Forelimb muscle (tissue), 1 donor: ENCODE measurements at places on chromosomes 7 and 10. TPM values are rescaled to one million over a fixed set of nuclear protein-coding genes. Genes with fewer than 3 reads are reported as not detected.

Gene HOXA3
- 14.3 TPM for polyA plus RNA-seq

Gene NPFFR1
- 0.05 TPM for polyA plus RNA-seq

Gene ADRA2A
- 4.4 TPM for polyA plus RNA-seq

Gene UNC5B
- polyA plus RNA-seq: 11.1 TPM

Gene LIPF
- polyA plus RNA-seq: not detected

Gene DUSP5
- polyA plus RNA-seq: 2.5 TPM

Gene ASB10
- polyA plus RNA-seq: 6.2 TPM

Gene ITGA8
- polyA plus RNA-seq: 7.3 TPM

Gene MTG1
- polyA plus RNA-seq: 43.2 TPM

Gene PSD
- polyA plus RNA-seq: 5.3 TPM

Gene NUTM2B
- 1.2 TPM for polyA plus RNA-seq

Gene ZNF25
- 14.0 TPM for polyA plus RNA-seq

Gene MYL7
- 7.0 TPM for polyA plus RNA-seq

Gene PIK3CG
- 2.1 TPM for polyA plus RNA-seq

- no peak for DNase-seq
These were observed 32.7 kb downstream of the TSPAN15 start for GRCh38 chr10:69483963-69484362.

DNA sequence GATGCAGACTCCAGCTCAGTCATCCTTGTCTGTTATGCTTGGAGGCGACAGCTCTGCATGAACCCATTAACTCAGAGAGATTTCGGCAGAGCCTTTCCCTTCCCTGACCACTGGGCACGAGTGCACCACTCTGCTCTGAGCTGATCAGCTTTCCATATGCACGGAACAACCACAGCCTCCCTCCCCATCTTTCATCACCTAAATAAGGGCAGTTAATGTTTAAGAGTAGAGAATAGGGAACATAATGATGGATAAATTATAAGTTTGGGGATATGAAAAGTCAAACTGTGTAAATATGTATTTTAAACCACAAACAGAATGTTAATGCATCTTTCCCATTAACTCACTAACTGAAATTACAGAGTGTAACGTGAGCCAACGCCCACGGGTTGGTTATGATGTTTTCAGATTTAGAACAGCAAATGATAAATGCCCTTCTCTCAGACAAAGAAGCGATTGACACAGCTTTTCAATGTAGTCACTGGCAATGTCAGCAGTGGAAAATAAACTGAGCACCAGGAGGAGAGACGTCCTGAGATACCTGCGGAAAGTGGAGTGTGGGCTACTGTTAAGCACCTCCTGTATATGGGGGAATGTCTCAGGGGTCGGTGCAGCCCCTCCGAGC is 658.2 kb downstream of the LRMDA start:
- DNase-seq: no peak

DNA sequence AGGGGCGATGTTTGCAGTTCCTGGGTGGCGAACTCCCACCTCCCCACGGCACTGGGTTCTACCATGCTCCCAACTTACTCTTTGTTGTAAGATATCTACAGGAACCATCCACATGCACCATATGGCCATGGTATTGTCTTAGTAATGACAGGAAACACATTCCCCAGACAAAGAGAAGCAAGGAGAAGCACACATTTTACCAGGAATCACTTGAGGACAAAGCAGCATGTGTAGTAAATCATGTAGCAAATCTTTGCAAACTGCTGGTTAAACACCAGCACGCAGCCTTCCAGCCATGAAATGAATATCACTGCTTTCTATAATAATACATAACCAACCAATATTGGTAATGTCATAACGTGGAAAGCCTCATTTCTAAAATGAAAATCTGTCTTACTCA is 101.2 kb downstream of the NRP1 start:
- no peak for DNase-seq

- no peak for DNase-seq
These were observed 30.5 kb downstream of the ARMC3 start for GRCh38 chr10:22958338-22958737.

DNA sequence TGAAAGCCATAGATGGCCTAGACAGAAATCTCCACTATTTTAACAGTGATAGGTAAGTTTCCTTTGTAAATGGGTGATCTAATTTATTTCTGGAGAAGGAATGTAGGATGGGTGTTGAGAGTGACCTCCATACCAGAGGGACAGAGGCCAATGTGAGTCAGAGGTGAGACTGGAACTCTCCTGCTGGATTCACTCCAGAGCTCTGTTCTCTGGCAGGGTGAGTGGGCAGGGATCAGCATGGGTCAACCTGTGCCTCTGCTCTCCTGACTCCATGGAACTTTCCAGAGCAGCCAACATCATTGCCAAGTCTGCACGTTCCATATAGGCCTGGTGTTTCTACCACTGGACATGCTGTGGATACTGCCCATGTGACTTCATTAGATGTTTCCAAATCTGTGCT is 11.4 kb downstream of the AKR1C3 start:
- DNase-seq: no peak

GRCh38 chr10:113180401-113181154 is 230.5 kb downstream of the TCF7L2 start:
- DNase-seq: no peak

- no peak for DNase-seq
These were observed 26.7 kb upstream of the CROT start for GRCh38 chr7:87318741-87319140.

- DNase-seq: no peak
These were observed 150.5 kb downstream of the PTPN20 start for GRCh38 chr10:47061776-47062175.

- no peak for DNase-seq
These were observed 26.3 kb downstream of the TMEM60 start for GRCh38 chr7:77771901-77772300.

- no peak for DNase-seq
These were observed 146.1 kb downstream of the VPS50 start for GRCh38 chr7:93378131-93378760.

DNA sequence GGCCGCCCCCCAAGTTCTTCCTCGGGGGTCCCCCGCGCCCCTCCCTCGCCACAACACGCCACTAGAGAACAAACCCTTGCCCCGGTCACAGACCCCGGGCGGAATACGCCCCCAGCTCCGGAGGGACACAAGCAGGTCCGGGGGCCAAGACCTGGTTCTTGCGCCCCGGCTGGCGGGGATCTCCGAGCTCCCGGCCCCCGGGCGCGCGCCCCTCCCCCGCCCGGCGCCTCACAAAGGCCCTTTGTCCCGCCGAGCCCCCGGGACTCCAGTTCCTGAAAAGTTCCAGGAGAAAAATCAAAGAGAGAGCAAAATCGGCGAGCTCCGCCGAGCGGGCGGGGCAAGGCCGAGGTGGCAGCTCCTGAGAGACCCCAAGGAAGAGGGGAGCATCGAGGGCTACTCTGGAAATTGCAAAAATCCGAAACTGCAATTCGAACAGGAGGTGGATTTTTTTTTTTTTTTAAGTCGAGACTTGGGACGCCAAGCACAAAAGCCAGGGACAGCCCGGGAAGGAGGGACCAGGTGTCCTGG is 4.0 kb downstream of the TNRC18 start:
- no peak for DNase-seq

- no peak for DNase-seq
These were observed 344.3 kb downstream of the KCNMA1 start for GRCh38 chr10:77293347-77293746.

DNA sequence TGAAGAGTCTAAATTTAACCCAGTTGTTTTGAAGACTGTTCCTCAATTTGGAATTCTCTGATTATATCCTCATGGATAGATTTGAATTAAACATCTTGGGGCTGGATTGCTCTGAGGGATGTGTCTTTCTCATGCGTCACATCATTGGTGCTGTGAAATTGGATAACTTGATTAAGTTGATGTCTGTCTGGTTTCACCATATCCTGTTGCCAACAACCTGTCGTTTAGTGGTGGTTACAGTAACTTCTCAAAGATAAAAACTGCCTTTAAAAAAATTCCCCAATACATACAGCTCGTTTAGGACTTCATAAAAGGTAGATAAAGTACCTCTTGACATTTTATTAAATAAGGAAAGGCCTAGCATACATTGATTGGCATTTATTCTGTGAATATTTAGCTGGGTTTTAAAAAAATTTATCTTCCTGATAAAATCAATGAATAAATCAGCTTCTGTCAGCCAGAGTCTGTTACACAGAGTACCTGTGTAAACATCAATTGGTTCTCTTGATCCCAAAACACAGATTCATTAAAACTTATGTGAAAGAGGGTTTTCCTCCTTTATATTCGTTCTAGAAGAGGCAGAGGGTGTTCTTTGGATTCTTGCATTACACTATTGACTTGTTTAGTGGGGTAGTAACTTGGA is 10.5 kb downstream of the CRCP start:
- DNase-seq: no peak

DNA sequence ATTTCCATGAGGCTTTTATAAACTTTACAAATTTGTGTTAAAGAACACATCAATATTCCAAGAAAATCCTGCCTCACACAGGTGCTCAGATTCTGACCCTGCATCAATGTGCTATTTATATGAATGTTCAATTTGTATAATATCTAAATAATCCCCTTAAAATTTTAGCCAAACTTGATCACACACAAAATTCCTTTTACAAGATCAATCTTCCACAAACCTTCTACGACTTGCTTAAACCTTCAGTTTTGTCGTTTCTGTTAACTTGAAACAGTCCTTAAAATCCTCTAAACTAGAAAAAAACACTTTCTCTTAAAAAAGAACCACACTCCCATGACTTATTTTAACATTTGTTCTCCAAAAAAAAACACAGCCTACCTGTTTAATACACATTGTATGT is 20.2 kb upstream of the TRPV6 start:
- DNase-seq: no peak

GRCh38 chr10:35426657-35427056 is 90.3 kb downstream of the CCNY start:
- DNase-seq: no peak

GRCh38 chr10:124626759-124627380 is 117.3 kb downstream of the FAM53B start:
- DNase-seq: no peak

DNA sequence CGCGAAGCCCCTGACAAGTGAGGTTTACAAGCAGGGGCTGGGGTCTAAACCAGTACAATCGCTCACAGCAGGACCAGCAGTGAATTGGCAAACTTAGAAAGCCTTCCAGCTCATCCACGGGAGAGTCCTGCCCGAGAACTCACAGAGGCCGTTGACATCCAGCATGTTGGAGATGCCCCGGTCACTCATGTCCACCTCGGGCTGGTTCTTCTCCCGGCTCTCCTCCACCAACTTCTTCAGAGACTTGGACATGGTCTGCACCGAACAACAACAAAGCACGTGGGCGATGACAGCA is 447 bp downstream of the RSU1 start:
- no peak for DNase-seq

GRCh38 chr10:129448539-129448938 is 18.5 kb upstream of the MGMT start:
- DNase-seq: no peak

GRCh38 chr7:128022631-128023532 is 8.4 kb downstream of the LRRC4 start:
- DNase-seq: no peak

DNA sequence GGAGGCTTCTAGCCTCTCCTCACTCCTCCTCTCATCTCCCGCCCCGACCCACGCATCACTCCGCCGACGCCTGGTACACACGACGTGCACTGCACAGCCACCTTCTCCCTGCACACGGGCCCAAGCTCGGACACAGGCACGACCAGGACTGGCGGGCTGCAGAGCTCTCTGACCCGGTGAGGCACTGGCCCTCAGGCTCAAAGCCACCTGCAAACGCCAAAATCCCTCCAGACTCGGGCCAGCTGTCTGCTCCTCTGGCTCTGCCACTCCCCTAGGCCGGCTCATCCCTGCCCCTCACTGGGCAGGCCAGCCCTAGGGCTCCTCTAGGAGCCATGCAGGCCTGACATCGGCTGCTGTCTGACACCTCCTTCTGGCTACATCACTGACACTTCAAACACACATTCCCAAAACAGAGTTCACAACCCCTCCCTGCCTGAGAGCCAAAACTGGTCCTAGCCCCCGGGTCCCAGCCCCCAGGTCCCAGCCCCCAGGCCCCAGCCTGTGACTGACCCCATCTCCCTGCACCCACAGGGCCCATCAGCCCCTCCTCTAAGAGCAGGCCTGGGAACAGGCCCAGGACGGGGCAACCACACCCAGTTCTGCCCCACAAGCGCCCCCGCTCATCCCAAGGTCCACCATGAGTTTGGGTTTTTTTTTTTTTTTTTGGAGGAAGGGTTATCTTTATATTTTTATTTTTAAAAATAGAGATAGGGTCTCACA is 35.1 kb downstream of the MAD1L1 start:
- no peak for DNase-seq

DNA sequence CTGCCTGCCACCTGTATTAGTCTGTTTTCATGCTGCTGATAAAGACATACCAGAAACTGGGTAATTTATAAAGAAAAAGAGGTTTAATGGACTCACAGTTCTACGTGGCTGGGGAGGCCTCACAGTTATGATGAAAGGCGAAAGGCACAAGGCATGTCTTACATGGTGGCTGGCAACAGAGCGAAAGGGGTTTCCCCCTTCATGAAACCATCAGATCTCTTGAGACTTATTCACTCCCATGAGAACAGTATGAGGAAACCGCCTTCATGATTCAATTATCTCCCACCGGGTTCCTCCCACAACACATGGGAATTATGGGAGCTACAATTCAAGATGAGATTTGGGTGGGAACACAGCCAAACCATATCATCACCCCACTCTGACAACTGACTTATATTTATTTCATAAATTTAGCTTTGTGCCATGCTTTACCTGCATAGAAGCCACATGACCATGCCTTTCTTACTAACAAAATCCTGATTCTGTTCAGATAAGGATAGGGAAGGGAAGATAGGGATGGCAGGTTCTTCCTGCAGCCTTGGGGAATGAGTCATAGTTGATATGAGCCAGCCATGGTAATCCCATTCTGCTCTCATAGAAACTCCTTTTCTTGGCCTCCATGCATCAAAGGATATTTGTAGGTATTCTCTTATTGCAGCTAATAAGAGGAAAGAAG is 191.3 kb upstream of the AGK start:
- DNase-seq: no peak

- DNase-seq: no peak
These were observed 22.4 kb downstream of the CFAP69 start for GRCh38 chr7:90267263-90267858.

GRCh38 chr7:76074972-76075370 is 27.1 kb downstream of the MDH2 start:
- DNase-seq: no peak

GRCh38 chr7:149610441-149611011 is 112.9 kb upstream of the ZNF746 start:
- no peak for DNase-seq

DNA sequence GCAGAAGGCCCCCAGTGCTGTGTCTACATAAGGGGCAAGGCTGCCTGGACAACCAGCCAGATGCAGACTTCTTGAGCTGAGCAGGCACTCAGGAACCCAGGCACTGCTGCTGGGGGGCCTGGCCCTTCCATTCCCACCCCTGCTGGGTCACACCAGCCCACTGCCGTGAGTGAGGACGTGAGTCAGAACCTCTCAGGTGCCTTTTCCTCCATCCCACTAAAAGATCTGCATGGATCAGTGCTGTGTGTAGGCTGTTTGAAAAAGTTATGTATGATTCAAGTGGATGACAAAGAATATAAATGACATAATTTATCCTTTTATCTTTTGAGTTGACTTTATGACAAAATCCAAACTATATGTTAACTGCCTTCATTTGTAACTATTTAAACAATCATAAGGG is 499.3 kb downstream of the INHBA start:
- no peak for DNase-seq

GRCh38 chr10:131785121-131785460 is 115.7 kb upstream of the PPP2R2D start:
- DNase-seq: no peak
